ENCODE measurements at places on chromosomes 3 and 15.

DNA sequence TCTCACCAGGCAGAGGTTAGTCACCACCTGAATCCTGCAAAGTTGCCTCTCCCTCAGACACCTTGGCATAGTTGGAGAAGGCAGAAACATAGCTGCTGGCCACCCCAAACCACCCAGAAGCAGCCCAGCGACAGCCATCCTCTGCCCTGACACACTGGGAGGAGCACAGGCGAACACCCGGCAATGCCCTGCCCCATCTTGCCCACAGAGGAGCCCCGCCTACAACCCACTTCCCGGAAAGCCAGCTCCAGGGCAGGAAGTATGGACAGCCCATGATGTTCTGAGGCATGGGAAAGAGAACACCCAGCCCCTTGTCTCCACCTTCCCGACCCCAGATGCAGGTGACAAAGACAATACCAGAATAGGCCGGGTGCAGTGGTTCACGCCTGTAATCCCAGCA is 12.6 kb upstream of the SHISA5 start:
- DNase-seq: no peak

DNA sequence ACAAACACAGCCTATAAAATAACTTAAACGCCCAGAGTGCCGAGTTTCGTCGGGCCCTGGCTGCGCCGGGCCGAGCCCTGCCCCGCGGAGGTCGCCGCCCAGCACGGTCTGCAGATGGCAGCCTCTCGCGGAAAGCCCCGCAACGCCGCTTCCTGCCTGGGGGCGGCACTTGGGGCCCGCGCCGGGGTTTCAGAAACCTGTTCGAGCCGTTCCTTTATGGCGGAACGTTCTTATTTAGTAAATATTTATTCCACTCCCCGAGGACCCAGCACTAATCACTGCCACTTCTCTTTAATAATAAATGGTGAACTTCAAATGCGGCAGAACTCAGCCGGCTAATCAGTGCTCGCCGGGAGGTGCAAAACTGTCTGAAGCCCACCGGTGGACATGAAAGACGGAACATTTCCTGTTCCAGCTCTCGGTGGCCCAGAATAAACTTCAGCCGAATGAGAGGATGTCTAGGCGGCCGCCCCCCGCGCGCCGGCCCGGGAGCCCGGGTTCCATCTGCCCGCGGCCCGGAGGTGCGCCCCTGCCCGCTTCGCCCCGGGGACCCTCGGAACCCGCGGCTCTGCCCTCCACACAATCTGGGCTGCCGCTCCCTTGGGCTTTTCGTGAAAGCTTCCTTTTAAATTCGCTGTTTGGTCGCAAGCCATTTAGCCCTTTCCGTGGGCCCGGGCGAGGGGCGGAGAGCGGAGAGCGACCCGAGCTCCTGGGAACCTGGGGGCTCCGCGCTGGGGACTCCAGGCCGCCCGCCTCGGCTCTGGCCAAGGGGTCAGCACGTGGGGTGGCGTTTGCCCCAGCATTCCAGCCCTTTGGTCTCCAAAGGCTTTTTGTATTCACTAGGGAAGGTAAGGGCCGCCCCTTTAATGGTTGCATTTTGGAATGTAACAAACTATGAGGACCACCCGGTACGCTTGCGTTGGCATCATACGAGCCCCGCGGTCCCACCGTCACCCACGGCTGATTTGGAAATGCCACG is 110.8 kb upstream of the ATP11B start:
- peak; percentile 51 for DNase-seq

DNA sequence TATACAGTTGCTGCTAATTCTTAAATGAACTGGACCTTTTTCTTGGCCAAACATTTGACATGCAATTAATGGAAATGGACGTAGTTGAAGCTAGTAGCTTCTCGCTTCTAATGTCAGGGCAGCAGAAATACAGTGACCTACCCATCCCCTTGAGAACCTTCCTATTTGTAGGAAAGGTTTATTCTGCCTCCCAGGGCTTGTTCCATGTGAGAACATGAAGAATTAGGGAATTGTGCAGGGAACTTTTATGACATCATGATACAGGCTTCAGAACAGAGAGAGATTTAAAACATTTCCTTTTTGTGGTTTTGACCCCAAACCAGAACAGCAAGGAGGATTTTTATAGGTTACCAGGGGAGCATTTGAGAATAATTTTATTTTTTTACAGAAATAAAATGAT is 406.6 kb upstream of the PPP2R3A start:
- no peak for DNase-seq

DNA sequence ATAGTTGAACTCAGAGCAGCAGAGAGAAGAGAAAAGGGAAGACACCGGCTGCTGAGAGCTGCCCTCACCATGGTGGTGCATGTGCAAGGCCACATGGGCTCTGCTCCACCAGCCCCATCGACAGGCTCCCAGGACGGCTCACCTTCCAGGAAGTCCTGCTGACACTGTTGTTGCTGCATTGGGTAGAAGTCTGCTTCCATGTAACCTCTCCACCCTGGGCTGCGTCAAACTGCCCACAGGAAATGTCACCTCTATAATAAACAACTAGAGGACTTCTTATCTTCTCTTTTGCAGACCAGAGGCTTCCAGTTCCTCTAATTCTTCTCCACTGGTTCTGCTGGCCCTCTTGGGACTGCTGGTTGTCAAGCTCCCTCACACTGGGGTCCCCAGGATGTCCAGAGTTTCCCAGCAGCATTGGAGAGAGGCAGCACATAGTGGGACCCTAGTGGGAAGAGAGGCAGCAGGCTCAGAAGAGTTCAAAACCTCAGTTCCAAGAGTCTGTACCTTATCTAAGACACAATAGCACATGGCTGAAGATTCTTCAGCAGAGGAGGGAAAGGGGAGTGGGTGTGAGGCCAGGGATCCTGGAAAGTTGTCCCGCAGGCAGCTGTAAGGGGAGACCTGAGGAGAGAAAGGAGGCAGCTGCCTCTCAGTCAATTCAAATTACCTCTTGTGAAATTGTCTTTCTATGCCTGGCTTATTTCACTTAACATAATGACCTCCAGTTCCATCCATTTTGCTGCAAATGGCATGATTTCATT is 5.8 kb upstream of the CCR3 start:
- no peak for DNase-seq

DNA sequence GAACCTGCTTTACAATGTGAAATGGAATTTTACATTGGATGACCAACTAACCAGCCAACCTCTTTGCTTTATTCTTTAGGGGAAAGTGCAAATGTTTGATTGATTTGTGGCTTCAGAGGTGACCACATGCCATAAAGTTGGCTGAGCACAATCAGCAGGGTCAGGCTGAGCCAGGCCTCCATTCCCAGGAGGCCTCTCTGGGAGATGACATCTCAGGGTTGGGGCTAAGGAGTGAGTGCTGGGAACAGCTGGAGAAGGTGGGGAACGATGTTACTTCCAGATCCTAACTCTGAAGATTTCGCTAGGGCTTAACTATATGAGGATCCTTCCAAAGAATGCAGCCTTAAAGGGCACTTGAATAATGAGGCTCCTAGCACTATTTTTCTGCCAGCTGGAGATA is 131.7 kb downstream of the ATP10A start:
- DNase-seq: no peak

GRCh38 chr15:58748852-58749531 is 515 bp downstream of the ADAM10 start:
- peak; percentile 35 for DNase-seq

DNA sequence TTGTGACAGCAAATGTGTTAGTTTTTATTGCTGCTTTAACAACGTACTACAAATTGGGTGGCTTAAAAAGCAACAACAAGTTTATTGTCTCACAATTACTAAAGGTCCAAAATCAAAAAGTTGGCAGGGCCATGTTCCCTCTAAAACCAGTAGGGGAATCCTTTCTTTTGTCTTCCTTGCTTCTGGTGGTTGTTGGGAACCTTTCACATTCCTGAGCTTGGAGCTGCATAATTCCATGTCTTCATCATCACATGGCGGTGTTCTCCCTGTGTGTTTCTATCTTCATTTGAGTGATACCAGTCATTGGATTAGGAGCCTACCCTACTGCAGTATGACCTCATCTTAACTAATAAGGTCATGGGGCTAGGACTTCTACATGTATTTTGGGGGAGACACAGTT is 7.4 kb downstream of the SPRED1 start:
- no peak for DNase-seq

DNA sequence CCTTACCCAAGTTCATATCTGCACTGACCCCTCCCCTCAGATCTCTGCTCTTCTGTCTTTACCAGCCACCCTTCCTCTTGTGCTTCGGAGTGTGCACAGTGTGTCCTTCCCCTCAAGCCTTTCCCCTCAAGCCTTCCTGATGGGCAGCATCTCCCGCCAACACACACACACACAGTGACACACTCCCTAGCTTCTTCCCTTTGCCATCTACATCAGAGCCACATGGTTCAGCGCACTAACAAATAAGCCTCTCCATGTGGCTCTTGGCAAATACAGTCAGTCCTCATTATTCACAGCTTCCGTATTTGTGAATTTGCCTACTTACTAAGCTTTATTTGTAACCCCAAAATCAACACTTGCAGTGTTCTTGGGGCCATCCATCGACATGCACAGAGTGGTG is 37.5 kb downstream of the SH3BP5 start:
- DNase-seq: no peak

- DNase-seq: no peak
Measured at GRCh38 chr15:87736401-87736800, 520.1 kb downstream of the NTRK3 start.

DNA sequence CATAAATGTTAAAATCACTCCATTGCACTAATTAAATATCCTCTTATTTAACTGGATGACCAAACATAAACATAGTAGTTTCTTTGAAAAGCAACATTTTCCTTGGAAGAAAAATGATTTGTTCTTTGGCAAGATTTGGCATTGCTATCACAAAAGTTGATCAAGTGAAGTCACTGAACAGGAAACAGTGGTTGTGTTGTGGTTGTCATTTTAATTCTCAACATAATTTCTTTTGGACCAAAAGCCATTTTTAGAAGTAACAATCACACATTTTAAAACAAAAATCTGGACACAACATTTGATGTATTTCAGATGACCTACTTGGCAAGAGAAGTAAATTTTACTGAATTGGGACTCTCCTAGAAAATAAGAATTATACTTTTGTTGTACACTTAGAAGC is 872.3 kb downstream of the ROBO1 start:
- DNase-seq: no peak

DNA sequence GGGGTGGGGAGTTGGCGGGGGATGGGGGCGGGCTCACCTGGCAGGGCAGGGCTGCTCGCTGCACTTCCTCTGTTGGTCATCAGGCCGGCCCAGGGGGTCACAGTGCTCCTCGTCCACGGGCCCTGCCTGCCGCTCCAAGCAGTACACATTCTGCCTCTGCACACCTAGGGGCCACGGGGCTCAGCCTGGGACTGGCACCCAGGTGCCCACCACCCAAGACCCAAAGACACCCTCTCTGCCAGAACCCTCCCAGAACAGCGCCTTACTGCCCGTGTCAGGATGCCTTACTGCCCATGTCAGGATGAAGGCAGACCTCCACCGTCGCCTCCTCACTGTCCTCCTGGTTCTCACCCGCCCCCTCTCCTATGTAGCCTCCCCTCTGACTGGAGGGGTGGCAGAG is 43.2 kb downstream of the ADAMTS7 start:
- DNase-seq: no peak

DNA sequence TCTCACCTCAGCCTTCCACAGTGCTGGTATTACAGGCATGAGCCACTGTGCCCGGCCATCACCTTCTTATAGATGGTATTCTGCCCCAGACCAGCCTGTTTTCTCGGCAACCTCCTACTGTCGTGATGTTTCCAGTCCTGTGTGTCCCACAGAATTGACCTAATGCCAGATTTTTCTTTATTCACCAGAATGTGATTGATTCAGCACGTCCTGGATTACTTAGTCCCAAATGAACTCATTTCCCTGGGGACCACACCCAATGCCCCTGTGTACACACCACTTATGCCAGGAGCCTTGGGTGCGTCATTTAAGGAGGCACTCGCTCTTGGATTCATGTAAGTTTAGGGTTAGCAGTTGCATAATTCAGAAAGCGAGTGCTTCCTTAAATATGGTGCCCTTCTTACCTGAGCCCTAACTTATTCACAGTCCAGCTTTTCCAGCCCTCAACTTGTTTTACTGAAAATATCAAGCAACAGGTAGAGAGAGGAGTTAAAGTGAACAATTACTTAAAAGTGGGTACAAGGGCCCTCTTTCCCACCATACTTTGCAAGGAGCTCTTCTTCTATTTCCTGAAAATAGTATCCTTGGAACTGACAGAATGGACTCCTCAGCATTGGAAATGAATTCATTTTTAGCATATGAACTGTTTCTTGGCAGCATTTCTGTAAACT is 64.6 kb upstream of the UBE2E1 start:
- no peak for DNase-seq

DNA sequence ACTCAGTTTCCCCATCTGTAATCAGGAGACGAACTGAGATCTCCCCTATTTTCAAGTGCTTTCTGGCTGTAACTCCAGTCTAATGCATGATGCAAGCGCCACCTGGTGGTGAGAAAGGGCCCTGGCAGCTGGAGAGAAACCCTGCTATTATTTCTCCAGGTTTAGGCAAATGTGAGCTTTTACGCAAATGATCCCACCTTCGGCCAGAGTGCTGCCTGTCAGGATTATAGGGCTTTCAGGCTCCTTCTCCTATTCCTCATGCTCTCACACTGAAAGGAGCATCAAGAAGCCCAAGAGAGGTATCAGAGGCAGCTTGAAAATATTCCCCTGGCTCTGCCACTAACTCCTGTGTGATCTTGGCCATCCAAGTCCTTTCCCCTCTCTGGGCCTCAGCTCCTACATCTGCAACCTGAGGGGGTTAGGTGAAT is 93.9 kb upstream of the RASGRF1 start:
- DNase-seq: peak; percentile 80

All from WERI-Rb-1 (cell line).